Glutamatergic neuron (in vitro differentiated cells): ENCODE measurements at places on chromosomes 3 and 15.
A peak's percentile ranks its signal among the peaks of the same experiment; 100 is the strongest.

- peak; percentile 70 for DNase-seq
Measured at GRCh38 chr15:57376696-57377477, 582 bp downstream of the CGNL1 start.

DNA sequence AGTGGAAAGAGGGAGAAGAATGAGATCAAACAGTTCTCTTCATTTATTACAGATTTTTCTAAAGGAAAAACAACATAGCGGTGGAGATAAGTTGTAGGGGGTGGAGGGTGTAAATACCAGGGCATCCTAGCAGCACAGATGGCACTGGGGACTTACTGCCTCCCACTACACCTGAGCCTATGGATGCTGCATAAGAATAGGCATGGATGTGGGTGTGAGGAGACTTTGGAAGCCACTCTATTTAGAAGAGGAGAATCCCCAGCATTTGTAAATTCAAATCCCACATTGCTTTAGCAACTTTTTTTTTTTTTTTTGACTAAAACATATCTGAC, 27.4 kb upstream of the IL1RAP start:
- no peak for DNase-seq

DNA sequence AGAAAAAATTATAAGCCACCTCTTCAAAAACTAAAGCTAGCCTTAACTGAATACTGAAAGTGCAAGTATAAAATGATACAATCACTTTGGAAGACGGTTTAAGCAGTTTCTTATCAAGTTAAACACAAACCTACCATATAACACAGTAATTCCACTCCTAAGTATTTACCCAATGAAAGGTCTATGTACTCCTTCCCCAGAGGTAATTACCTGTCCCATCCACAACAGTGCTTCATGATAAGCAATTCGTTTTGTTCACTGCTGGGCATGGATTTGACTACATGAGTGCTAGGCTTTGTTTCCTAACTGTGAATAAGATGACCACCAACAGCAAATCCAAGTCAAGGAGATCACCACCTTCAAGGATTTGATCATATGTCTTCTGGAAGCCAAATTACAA, 4.3 kb downstream of the COX5A start:
- no peak for DNase-seq

DNA sequence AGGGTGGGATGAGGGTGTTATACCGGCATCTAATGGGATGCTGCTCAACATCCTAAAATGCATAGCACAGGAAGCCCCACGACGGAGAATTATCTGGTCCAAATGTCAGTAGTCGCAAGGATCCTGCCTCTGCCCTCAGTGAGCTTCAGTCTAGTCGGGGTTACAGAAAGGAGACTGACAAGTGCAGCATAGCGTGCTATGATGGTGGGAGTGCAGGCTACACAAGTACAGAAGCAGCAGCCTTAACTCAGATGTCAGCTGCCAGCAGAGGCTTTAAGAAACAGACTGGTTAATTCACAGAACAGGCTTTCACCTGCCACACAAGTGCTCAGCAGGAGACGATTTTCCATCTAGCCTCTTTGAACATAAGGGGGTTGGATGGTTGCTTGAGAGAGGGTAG, 6.9 kb downstream of the LRRN1 start:
- no peak for DNase-seq

- DNase-seq, result no peak
Measured at GRCh38 chr3:197495059-197495455, 60.7 kb downstream of the BDH1 start.

GRCh38 chr15:77599357-77599756, 33.4 kb downstream of the LINGO1 start:
- no peak for DNase-seq

- no peak for DNase-seq
Measured at GRCh38 chr15:27865323-27865922, 233.7 kb downstream of the OCA2 start.

GRCh38 chr3:127172781-127173515, 20.0 kb upstream of the PRR23E start:
- peak; percentile 78 for DNase-seq

DNA sequence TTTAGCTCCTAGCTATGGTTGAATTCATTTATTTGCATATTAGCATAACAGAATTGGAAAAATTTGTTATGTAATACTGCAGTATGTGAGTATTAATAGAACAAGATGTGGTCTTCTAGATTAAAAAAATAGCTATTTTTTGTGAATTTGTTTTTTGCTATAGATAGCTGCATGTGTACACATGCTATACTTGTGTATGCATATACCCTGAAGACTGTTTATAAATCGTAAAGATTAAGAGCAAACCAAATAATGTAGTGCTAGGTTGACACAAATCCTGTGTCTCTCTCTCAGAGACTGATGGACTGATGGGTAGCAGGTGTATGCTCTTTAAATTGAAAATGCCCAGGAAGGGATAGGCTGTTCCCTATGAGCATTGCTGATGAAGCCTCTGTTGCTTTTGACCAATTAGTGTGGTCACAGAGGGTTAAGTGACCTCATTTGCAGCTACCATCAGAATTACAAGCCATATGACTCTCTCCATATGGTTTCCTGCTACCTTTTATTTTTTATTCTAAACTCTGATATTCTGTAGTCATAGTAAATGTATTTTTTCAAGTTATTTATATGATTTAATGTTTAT, 9.0 kb downstream of the PLCL2 start:
- DNase-seq, result no peak

GRCh38 chr15:37550360-37551024, 383.9 kb upstream of the TMCO5A start:
- DNase-seq, result no peak

DNA sequence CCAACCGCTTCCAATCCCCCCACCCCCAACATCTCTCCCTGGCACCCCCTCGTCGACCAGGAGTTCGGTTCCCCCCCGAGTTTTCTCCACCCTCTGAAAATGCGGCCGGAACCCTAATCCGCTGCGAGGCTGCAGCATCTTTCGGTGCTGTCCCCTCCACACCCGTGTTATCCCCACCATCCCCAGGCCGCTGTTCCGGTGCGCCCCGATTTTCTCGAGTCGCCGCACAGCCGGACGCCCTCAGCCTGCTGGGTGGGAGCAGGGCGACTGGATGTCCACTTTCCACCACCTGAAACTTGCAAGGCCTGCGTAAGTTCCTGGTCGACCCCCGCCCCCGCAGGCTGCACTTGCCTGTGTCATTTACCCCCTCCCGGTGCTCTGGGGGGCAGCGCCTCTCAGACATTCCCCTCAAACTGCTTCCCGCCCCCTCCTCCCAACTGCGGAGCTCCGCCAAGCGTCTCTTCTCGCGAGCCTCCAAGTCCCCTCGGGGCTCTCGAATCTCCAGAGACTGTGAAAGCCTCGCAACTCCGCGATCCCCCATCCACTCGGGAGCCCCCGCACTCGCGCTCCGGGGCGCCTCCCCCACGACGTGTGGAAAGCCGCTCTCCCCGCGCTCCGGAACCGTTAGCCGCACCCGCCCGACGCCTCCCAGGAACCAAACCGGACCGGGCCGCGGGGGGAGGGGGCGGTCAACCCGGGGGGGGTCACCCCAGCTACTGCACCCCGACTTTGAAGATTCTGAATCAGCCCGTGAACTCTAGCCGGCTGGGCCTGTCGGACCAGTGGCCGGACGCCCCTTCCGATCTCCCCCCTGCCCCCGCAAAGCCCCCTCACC, 566 bp downstream of the ETV5 start:
- peak; percentile 87 for DNase-seq

DNA sequence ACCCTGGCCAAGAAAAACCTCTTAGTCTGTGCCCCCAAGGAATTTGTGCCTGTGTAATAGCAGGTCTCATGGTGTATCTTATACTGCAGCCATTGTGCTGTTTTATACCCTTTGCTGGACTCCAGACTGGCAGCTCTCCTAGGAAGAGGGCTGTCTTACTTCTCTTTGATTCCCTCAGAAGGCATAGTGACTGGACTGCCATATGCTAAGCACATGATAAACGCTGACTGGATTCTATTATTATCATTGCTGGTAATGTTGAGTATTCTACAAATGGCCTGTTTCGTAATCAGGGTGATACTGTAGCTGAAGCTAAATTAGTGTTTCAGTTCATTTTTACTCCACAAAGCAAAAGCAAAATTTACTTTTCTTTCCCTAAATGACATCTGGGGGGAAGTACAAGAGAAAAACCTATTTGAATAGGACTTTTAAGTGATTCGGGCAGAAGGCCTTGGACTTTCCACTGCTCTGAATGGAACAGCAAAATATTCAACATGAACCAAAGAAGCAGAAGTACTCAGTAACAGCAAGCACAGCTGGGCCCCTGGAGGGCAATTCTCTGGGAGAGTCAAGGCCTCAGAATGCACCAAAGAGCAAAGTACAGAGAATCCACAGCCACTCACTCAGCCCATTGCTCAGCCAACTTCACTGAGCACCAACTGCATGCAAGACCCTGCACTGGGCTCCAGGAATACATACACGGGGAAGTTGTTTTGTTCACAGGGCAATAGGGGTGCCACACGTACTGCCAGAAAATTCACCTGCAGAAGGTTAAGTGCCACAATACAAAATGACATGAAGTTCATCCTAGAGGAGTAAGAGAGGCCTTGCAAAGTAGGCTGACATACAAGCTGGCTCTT, 7.9 kb upstream of the BCL2A1 start:
- no peak for DNase-seq

DNA sequence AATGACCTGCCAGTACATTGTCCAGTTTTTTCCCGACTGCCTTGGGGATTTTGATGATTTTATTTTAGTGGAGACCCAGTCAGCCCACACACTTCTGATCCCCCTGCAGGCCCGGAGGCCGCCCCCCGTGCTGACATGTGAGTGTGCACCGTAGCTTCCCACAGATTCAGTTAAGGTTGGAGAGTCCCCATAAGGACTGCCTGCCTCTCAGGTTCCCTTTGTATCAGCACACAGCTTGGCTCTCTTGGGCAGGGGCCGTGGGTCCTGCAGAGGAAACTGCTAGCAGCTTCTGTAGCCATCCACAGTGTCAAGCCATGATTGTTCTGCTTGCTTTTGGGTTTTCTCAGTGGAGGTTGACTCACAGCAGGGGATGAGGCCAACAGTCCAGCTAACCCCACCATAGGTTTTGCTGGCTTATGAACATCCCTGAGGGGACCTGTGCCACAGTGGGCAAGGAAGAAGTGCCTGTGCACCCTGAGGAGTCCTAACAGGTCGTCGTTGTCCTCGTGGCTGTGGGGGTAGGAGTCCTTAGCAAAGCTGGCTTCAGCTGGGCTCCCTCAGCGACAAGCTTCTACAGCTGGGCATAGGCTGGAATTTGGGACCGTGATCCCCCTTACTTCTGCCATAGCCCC, 46.4 kb downstream of the DLEC1 start:
- no peak for DNase-seq

DNA sequence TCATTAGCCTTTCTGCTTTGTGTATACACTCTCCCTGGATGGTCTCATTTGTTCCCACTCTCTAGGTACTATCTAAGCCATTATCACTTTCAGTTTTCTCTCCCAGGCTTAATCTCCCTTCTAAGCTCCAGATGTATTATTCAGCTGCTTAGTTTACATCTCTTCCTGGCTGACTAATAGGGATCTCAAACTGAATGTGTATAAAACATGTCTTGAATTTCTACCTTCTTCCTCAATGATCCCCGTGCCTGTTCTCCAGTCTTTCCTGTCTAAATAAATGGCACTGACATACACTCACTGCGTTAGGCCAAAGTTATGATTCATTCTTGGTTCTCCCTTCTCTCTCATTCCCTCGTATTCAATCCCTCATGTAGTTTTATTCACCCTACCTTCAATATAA, 127.3 kb downstream of the NR2F2 start:
- no peak for DNase-seq

- no peak for DNase-seq
Measured at GRCh38 chr15:73870700-73871408, 2.5 kb upstream of the TBC1D21 start.

GRCh38 chr15:66251790-66252684, 1.5 kb downstream of the MEGF11 start:
- DNase-seq, result peak; percentile 83

DNA sequence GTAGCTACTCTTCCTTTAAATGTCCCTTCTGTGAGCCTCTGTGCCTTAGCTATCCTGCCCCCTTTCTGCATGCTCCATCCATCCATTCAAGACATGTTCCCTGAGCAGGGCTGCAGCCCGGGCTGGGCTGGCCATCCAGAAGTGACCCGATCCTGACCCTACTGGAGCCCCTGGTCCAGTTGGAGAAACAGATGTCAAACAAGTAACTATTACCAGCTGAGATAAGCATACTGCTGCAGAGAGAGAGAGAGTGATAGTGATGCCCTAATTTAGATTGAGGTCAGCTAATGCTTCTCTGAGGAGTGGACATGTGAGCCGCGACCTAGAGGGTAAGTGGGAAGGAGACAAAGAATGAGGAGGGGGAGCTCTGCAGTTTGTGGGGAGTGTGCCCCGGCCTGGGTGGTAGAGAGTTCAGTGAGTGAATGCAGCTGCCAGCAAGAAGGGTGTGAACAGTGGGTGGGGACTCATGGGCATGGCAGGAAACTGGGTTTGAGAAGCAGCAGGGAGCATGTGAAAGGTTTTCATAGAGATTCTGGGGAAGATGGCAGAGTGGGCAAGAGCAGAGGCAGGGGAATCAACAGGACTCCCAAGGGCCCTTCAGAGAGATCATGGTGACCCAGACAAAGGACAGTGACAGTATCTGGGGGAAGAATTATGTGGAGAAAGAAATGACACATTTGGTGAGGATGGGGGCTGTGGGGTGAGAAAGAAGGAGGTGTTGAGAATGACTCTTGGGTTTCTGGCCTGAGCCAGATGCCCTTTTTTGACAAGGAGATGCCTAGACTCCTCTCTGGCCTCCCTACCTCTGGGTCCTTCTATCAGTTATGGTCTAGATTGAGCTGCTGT, 44.9 kb downstream of the CHCHD6 start:
- DNase-seq, result no peak

DNA sequence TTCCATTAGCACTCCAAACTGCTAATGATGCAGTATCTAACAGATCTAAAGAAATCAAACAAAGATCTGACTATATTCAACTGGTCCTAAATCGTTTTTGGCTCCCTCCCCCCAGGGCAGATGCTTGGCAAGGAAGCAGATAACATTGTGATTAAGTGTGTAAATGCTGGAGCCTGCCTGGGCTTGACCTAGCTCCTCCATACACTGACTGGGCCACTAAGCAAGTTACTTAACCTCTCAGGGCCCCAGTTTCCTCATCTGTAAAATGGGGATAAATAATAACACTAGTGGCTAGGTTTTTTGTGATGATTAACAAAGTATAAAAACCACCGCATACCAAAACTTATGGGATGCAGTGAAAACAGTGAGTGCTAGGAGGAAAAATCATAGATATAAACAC, 9.2 kb downstream of the EID1 start:
- no peak for DNase-seq

- DNase-seq, result no peak
Measured at GRCh38 chr15:49135911-49136310, 19.5 kb downstream of the COPS2 start.

DNA sequence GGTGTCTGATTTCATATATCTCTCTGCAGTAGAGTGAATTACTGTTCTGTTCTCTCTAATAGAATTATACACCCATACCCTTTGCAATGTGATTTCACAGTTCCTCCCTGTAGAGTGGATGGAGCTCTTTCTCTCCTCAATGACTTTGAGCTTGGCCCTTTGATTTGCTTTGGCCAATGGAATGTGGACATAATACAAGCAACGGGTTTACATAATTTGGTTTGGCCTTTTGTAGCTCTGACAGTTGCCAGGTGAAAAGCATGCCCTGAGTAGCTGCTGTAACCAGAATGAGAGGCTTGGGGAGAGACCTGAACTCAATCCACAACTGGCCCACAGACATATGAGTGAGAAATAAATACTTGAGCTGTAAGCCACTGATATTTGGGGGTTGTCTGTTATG, 32.1 kb downstream of the ZDHHC23 start:
- no peak for DNase-seq
